ENCODE measurements at places on chromosomes 1 and 21. TPM values are rescaled to one million over a fixed set of nuclear protein-coding genes. Genes with fewer than 3 reads are reported as not detected.

- ATAC-seq: no peak
These were observed 12.7 kb upstream of the SDHB start for GRCh38 chr1:17066361-17067068.

DNA sequence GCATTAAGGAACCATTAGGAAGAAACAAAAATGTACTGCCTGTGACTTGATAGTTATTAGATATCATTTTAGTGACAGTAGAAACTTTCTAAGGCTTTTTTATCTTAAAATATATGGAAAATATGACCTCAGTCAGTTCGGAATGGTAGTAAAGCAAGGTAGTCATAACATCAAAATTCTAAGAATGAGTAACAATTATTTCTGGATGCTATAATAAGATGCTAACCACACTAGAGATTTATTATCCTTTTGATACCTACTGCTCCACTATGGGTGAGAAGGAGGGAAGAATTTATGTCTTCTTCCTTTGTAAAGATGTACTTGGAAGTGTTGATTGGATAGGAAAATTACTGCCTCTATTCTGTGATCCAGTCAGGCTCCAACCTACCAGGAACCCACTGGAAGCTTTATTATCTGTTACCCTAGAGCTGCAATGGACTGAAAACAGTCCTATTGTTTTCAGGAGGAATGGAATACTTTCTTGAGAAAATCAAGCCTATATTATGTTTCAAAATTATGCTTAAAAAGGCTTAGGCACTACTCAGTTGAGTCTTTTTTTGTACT lies 8.8 kb downstream of the FMN2 start:
- no peak for ATAC-seq

DNA sequence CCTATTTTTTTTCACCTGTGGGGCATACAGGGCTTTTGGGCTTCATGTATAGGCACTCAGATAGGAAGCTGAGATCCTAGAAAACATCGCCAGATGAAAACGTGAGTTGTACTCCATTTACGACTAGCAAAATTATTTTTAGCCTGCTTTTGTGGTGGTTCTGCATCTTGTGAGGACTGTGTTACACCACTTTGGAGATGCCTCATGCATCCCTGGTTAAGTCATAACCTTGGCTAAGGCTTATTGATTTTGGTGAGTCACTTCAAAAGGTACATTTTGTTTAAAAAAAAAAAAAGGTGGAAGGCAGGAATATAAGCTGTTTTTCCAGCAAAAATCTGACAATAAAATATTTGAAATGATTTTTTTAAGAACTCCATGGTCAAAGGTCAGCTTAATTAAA lies 101.8 kb upstream of the OLFM3 start:
- no peak for ATAC-seq

- no peak for ATAC-seq
These were observed 39.9 kb upstream of the SLC19A1 start for GRCh38 chr21:45582128-45582527.

GRCh38 chr1:91018006-91018405 lies 3.8 kb downstream of the ZNF644 start:
- no peak for ATAC-seq

- no peak for ATAC-seq
These were observed 28.7 kb downstream of the RSPH1 start for GRCh38 chr21:42467140-42467983.

KCNJ15 gene
- 15.5 TPM for total RNA-seq

TNFRSF8 gene
- total RNA-seq: 0.12 TPM

KRTAP7-1 gene
- total RNA-seq: not detected

LEFTY2 gene
- not detected for total RNA-seq
